ENCODE measurements at places on chromosomes 4 and X.

- DNase-seq = no peak
Observed at GRCh38 chr4:44146516-44146915, 302.1 kb downstream of the KCTD8 start.

GRCh38 chr4:16909281-16909680 is 10.8 kb upstream of the LDB2 start:
- DNase-seq = no peak

GRCh38 chrX:9888953-9889470 is 78.1 kb upstream of the CLDN34 start:
- DNase-seq = no peak

DNA sequence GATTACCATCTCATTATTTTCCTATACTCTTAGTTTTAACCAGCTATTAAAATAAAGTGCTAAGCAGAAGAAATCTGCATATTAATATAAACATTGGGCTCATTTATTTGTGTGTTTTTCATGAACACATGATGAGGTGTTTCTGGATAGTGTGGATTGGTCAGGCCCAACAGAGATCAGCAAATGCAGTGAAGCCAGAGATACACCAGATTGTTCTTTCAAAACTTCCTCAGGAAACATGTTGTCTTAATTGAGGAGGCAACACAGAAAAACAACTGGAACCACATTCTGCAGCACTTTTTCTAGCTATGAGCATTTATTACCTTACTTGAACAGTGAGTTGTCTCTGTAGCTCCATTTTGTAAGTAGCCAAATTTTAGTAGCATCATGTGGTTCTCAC is 69.9 kb downstream of the PALLD start:
- no peak for DNase-seq

GRCh38 chrX:11531226-11531625 is 134.5 kb downstream of the ARHGAP6 start:
- DNase-seq = no peak

- no peak for DNase-seq
Observed at GRCh38 chrX:102672856-102673255, 21.6 kb downstream of the GPRASP1 start.

DNA sequence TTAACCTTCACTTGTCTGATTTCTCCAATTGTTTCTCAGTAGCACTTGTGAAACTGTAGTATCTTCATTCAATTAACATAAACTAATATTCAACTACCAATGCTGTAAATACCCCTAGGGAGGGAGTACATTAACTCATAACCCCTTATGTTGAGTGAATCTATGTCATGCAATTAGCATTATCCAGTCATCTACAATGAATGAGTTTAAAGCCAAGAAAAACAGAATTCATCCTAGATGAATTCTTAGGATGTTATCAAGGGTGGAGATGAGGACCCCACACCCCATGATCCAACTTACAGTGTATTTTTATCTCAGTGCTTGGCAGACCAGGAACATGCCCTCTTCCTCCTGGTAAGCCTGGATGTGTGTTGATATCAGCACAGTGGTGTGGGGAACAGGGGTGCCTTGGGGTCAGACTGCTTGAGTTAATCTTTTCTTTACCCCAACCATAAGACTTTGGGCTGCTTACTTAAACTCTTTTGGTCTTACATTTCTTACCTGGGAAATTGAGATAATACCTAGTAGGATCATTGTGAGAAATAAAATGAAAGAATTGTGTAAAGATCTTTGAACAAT is 62.1 kb upstream of the SCOC start:
- no peak for DNase-seq

- no peak for DNase-seq
Observed at GRCh38 chr4:41991916-41992767, 1.8 kb downstream of the SLC30A9 start.

DNA sequence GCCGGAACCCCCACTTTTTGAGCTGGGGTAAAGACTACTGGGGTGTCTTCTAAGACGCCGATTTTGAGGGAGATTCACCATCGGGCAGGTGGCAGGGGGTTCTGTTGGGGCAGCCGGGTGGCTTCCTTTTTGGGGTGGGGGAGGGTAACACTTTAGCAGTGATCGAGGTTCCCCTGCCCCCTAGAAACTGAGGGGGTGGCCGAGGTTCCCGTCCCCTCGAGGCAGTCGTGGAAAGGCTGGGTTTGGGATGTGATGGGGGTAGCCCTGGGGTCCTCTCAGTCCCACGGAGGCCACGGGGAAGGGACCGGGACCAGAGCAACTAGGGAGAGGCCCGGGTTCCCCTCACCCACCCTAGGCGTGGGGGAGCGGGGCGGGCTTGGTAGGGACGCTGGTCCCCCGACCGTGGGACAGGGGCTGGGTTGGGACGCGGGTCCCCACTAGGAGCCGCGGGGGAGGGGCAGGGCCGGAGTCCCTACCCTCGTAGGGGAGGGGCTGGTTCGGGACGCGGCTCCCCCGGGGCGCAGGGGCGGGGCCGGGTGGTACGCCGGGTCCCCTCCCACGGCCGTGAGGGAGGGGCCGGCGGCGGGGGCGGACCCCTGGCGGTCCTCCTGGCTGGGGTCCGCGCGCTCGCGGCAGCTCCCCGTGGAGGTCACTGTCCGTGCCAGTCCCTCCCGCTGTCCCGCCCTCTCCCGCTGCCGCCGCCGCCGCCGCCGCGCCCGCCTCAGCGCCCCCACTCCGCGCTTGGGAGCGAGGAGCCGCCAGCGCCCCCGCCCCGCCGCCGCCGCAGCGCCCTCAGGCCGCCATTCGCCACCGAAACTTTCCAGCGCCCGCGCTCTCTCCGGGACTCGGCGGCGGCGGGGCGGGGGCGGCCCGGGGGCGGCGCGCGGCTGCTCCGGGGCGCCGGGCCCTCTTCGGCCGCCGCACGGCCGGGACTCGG is at the start of gene TBL1X:
Gene TBL1X (plus strand): TSS at position 624 of the 937 bp plus-strand sequence. CDS start 188,529 bp downstream, outside the sequence.
- peak; percentile 47 for DNase-seq

DNA sequence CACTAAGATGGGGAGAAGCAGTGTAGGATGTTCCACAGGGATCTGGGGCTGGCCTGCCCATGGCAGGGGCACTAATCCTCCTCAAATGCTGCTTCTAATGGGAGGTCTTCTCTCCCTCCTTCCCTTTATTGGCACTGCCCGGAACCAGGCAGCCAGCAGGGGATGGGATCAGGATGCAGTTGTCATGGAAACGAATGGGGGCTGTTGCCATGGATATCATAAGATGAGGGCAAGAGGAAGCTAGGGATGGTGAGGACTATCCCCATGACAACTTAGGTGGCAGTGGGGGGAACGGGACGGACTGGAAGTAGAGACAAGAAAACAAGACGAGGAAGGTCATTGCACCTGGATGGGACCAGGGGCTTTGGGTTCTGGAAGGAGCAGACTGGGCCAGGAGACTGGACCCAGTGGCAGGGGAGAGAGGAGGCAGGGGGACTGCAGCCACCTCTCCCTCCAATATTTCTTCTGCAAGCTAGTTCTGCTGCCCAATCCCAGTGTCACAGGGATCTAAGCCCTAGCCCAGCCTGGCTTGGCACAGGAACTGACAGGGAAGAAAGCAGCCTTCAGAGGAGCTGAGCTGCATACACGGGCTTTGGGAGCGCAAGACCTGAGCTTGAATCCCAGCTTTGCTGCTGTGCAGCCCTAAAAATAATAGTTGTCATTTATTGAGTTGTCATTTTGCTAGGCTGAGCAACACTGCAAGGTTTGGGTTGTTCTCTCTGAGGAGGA is 19.0 kb downstream of the IQSEC2 start:
- no peak for DNase-seq

GRCh38 chrX:133402830-133403625 is 12.3 kb downstream of the GPC4 start:
- DNase-seq = no peak

GRCh38 chr4:113979148-113979904 is at the start of gene ARSJ:
ARSJ (minus strand) TSS chr4:113979647; CDS start chr4:113978834, 813 bp downstream.
- DNase-seq = peak; percentile 3
